Mesothelial cell of epicardium (in vitro differentiated cells): ENCODE measurements at places on chromosomes 13 and 19.

GRCh38 chr19:2042485-2043250 lies 8.4 kb downstream of the MKNK2 start:
- DNase-seq, result no peak

DNA sequence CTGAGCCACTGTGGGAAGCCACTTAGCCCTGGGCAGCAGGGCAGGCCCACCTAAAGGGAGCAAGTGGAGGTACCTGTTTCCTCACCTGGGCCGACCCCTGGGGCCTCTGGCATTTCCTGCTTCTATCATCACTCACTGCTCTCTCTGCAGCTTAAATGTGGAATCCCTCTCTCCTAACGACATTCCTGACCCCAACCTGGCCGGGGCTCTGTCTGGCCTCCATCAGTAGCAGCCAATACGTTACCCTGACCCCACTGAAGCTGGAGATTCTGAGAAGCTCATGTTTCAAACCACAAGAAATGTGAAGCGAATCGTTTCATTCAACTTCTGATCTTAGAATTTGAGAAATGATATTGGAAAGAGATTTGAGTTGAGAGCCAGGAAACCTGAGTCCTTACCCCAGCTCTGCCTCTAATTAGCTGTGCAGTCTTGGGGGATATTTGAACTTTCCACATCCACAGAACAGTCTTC lies 39.9 kb downstream of the DOCK9 start:
- no peak for DNase-seq

GRCh38 chr13:66077132-66077689 lies 1152.9 kb downstream of the PCDH9 start:
- DNase-seq, result no peak

DNA sequence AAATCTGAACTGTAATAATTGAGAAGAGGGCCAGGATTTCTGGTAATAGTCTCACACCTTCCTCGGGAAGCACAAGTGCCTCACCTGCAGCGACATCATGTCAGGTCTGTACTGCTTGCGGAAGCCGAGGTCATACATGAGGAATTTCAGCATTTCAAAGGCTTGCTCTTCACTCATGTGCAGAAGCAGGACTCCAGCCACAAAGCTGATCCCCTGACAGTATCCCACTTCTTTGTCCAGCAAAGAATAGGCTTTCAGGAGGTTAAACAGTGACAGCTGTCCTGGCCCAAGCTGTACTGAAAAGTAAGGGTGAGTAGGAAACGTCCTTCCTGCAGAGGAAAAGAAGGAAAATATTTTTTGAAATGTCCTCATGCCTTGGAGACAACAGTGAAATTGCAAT lies 182.7 kb downstream of the TBC1D4 start:
- no peak for DNase-seq

DNA sequence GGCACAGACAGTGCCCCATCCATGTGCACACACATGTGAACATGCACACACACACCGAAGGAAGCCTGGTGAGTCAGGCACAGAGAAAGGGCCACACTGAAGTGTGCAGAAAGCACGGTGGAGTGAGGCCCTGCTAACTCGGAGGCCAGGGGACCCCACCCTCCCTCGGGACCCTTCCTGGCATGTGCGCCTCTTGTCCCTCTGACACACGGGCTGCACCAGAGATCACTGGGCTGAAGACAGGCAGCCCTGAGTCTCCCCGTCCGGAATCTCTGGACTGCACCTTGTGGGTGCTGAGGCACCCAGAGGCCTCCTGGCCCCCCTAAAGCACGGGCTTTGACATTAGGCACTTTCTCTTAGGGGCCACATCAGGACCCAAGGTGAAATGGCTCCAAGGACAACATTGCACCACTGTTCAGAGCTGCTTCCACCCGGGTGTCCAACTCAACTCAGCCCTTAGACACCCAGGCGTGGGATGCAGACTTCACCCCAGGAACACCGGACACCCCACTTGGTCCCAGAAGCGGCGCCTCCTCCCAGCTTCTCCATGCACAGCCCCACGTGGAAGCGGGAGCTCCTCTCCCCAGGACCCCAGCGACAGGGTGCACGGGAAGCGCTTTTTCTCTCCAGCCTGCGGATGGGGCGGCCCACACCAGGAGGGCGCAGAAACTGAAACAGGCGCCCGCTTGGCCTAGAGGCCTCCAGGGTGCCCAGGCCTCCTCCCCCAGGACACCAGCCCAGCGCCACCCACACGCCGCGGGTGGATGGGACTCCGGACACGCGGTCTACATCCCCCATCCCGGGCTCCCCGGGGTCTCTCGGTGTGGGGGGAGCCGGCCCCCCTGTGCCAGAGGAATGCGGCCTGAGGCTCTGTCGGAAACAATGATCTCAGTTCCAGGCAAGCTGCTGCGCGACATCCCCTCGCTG lies 90.2 kb downstream of the SPACA7 start:
- no peak for DNase-seq

DNA sequence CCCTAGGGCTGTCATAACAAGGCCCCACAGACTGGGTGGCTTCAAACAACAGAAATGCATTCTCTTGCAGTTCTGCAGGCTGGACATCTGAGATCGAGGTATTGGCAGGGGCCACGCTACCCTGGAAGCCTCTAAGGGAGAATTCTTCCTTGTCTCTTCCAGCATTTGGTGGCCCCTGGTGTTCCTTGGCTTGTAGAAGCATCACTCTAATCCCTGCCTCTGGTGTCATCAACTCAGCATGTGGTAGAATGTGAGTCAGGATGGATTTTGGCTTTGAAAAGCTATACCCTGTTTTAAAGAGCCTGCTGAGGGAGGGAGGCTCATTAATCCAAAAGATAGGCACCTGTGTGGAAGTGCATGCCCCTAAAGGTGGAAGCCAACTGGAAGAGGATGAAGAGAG lies 7.9 kb upstream of the GGACT start:
- no peak for DNase-seq

GRCh38 chr13:41765020-41765419 lies 195.9 kb downstream of the VWA8 start:
- no peak for DNase-seq

GRCh38 chr13:26601669-26602068 lies 44.2 kb downstream of the WASF3 start:
- no peak for DNase-seq

DNA sequence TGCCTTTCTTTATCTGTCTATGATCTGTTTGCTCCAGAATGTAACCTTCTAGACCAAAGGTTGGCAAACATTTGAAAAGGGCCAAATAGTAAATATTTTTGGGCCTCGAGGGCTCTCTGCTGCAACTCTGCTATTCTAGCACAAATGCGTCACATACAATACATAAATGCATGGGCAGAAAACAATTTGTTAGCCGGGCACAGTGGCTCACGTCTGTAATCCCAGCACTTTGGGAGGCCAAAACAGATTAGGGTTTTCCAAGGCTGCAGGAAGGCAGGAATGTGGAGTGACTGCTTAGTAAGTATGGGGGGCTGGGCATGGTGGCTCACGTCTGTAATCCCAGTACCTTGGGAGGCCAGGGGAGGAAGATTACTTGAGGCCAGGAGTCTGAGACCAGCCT lies 21.9 kb upstream of the EVI5L start:
- no peak for DNase-seq

GRCh38 chr19:5541456-5541855 lies 26.3 kb downstream of the TINCR start:
- DNase-seq, result no peak

DNA sequence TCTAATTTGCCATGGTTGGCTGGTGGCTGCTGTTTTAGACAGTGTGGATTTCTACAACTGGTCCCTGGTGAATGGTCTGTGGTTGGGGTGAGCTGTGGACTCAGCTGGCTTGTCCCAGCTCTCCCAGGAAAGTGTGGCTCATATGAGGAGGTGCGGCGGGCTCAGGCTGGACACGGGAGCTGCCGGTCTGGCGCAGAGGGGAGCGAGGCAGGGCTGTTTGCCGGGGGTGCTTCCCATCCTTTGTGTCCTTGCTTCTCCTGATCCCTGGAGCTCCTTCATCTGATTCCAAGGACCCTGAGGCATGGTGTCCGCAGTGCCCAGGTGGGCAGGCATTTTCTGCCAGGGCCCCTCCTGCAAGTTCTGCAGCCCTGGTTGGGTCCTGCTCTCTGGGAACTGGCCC lies 104.9 kb downstream of the TEX29 start:
- no peak for DNase-seq

DNA sequence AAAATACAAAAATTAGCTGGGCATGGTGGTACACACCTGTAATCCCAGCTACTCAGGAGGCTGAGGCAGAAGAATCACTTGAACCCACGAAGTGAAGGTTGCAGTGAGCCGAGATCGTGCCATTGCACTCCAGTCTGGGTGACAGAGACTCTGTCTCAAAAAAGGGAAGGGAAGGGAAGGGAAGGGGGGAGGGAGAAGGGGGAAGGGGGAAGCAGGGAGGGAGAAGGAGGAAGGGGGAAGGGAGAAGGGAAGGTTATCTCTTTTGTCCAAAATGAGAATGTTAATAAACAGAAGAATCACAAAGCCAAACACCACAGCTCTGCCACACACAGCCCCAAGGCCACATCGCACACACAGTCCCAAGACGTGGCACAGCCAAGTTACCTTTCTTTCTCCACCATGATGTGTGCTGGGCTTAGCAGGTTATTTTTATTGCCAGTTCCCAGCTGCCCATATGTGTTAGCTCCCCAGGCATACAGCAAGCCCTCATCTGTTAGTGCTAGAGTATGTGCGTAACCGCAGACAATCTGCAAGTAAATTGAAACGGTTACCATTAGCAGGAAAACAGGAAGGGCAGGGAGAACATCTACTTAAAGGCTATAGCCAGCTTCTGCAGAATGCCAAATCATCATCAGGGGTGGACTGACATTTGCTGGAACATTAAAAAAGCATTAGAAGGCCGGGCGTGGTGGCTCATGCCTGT lies 34.3 kb downstream of the RCBTB1 start:
- DNase-seq, result no peak
